ENCODE measurements at places on chromosomes 16 and 17. TPM values are rescaled to one million over a fixed set of nuclear protein-coding genes. Genes with fewer than 3 reads are reported as not detected.

Gene PRR29
- 1.0 TPM for total RNA-seq

Gene MYO18A
- total RNA-seq = 134 TPM

Gene MMP2
- 0.84 TPM for total RNA-seq

Gene GAST
- not detected for total RNA-seq

Gene NPIPA8
- total RNA-seq = 0.55 TPM

Gene RAP1GAP2
- total RNA-seq = 9.0 TPM

Gene LDHD
- 0.17 TPM for total RNA-seq

Gene ABCC12
- total RNA-seq = not detected

Gene SULT1A2
- 0.25 TPM for total RNA-seq

Gene CCL2
- 16.7 TPM for total RNA-seq

Gene KRT13
- total RNA-seq = not detected

Gene KRTAP2-3
- not detected for total RNA-seq

Gene FOXN1
- total RNA-seq = not detected

Gene HLF
- 3.9 TPM for total RNA-seq

Gene HEATR9
- total RNA-seq = 2.6 TPM

Gene PIK3R6
- total RNA-seq = 0.17 TPM

Gene SLC13A2
- total RNA-seq = not detected

Gene CSF3
- not detected for total RNA-seq

Gene FN3K
- total RNA-seq = 8.1 TPM

Gene HP
- not detected for total RNA-seq

Gene KRTAP9-2
- not detected for total RNA-seq

Gene METTL2A
- total RNA-seq = 16.6 TPM

Gene KRTAP1-1
- not detected for total RNA-seq

Gene WNT3
- total RNA-seq = not detected

Gene COG7
- total RNA-seq = 19.7 TPM

Gene ADPRM
- 46.7 TPM for total RNA-seq

Gene MT3
- not detected for total RNA-seq

Gene POLR2C
- total RNA-seq = 78.1 TPM

Gene DPEP3
- total RNA-seq = 0.91 TPM

Gene ZNF629
- total RNA-seq = 5.4 TPM

Gene KRTAP3-1
- not detected for total RNA-seq

Gene SPATA32
- total RNA-seq = 0.41 TPM

Gene KRT12
- total RNA-seq = not detected

Gene BIRC5
- not detected for total RNA-seq

Gene LCAT
- total RNA-seq = 18.2 TPM

Gene LPO
- total RNA-seq = not detected

Gene NPIPB13
- 27.8 TPM for total RNA-seq

Gene ZNF768
- total RNA-seq = 5.8 TPM

Gene TNFRSF17
- not detected for total RNA-seq

Gene AATK
- total RNA-seq = 2.1 TPM

Gene GNG13
- total RNA-seq = not detected
